Myocyte (in vitro differentiated cells): ENCODE measurements at places on chromosomes 3 and 15.

- DNase-seq = no peak
These were observed 335.3 kb downstream of the CLSTN2 start for GRCh38 chr3:140270329-140270728.

- no peak for DNase-seq
These were observed 44.8 kb downstream of the SERPINI1 start for GRCh38 chr3:167780214-167780883.

- peak; percentile 77 for DNase-seq
These were observed 342.8 kb downstream of the ERC2 start for GRCh38 chr3:56125358-56126005.

- DNase-seq = no peak
These were observed 18.0 kb downstream of the UBE2E2 start for GRCh38 chr3:23221136-23221535.

DNA sequence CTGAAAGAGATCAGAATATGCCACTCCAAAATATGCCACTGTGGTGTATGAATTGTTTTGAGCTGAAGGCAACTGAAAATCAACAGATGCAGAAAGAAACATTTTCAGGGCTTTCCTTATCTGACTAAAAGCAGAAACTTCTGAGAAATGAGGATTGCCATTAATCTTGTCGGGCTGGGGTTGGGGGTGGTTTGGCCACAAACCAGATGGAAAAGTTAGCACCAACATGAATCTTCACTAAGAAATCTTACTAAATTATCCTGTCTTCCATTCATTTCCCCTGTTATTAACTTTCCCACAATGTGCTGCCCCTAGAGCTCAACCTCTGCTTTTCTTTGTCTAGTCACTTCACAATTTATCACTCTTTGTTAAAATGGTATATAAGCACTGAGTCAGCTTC lies 229.9 kb upstream of the GADL1 start:
- DNase-seq = no peak
